ENCODE measurements at places on chromosomes 16 and 17.

- no peak for DNase-seq
Observed at GRCh38 chr17:72763981-72764380, 328.5 kb downstream of the SLC39A11 start.

DNA sequence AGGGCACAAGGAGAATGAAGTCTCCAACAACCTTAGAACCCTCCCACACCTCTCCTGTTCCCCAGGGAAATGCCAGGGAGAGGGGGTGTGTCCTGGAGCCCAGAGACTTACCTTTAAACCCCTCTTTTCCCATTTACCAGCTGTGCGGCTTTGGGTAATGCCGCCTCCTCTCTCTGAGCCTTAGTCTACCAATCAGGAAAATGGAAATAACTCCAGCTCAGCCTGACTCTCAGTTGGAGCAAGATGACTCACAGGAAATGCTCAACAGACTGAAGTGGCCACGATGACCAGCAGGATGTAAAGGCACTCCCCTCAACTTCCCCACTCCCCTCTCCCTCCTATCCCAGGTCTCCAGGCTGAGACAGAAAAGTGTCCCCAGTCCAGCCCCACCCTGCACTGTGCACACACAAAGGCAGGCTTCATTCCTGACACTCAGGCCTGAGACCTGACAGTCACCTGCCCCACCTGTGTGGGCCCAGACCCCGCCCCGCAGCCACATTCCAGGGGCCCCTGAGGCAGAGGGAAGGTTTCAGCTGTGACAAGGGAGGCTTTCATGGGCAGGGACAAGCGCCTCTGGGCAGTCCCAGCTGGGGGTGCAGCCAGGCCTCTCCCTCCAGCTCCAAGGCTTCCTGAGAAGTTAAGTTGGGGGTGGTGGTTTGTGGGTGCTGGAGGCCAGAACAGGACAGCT is 3.0 kb upstream of the KRT15 start:
- DNase-seq = peak; percentile 77

DNA sequence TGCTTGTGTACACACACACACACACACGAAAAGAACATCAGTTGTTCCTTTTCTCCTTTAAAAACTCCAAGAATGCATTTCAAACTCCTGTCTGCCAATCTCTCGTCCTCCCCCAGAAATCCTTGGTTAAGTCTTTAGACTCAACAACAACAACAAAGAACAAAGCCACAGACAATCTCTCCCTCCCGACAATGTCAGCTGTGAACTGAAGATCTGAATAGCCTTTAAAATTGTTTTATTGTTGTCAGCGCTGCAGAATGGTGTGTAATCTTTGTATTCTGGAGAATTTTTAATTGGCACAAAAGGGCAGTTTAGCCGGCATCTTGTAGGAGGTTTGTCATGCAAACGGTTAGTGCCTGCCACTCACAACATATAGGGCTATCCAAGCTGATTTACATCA is 219.5 kb downstream of the MSI2 start:
- no peak for DNase-seq

- no peak for DNase-seq
Observed at GRCh38 chr17:64200080-64201032, 62.7 kb downstream of the TEX2 start.

- DNase-seq = no peak
Observed at GRCh38 chr16:73202161-73202729, 154.3 kb upstream of the ZFHX3 start.

DNA sequence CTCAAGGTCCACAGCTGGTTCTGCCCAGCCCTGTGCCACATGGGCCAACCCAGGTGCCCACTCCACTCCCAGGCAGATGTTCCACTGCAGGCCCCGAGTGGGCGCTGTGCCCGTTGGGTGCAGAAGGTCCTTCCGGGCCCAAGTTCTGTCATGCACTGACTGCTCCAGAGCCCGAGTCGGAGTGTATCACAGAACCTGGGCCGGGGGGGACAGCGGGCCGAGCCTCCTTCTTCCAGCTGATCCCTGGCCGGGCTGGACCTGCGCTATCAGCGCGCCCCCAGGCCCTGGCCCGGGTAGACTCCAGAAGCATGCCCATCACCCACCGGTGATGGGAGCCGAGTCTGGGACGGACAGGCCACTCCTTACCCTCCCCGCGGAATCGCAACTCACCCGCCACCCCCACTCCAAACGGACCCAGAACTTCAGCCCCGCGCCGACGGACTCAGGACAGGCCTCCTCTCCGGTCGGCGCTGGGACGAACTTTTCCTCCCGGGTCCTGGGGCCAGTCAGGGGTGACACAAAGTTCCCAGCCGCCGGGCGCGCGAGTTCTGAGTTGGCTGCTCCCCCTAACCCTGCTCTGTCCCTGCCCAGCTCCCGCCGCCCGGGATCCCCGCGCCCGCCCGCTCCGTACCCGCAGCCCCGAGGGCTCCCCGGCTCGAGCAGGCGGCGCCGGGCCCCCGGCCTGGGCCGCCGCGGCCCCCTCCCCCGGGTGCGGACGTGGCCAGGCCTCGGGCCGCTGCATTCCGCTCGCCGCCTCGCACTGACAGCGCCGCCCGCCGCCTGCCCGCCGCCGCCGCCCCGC is at the start of gene COPZ2:
Gene COPZ2, minus strand, starts transcription at position 762 of the 802 bp plus-strand sequence. Its CDS starts 20 bp downstream, at position 742.
- no peak for DNase-seq

GRCh38 chr17:31393749-31394146 is 2.3 kb downstream of the RAB11FIP4 start:
- no peak for DNase-seq

GRCh38 chr17:75341784-75342486 is 52.7 kb upstream of the SLC25A19 start:
- no peak for DNase-seq

DNA sequence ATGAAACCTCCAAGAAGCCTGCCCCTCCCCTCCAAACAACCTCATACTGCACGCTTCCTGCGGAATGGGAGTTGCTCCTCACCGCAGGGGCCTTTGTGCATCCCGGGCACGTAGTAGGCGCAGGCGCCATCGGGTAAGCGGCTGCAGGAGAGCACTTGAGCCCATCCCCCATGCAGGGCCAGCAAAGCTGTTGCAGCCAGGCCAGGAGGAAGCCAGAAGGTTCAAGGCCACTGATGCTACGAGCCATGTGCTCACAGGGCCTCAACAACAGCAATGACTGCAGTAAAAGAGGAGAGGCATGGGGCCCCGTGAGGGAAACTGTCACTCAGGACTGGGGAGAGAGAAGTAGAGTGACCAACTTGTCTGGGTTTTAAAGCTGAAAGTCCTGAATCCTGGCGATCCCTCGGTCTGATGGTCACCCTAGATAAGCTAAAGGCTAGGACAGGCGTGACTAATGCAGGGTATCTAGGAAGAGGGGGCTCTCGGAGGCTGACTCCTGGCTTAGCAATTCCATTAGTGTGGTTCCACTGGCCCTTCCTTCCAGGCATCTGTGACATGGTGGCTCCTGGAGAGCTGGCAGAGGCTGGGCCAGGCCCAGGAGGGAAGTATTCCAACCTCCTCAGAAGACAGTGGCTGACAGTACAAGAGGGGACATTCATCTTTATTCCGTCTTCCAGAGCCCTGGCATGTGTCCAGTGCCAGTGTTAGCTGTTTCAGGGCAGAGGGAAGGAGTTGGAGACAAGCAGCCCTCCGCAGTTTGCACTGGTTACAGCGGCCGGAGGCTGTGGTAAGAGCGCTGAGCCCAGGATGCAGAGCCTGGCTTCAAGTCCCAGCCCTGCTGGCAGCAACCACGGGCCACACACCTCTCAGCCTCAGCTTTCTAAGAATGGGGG is 20.8 kb downstream of the GOSR2 start:
- DNase-seq = no peak

- no peak for DNase-seq
Observed at GRCh38 chr17:5416901-5417300, 2.6 kb downstream of the NUP88 start.

DNA sequence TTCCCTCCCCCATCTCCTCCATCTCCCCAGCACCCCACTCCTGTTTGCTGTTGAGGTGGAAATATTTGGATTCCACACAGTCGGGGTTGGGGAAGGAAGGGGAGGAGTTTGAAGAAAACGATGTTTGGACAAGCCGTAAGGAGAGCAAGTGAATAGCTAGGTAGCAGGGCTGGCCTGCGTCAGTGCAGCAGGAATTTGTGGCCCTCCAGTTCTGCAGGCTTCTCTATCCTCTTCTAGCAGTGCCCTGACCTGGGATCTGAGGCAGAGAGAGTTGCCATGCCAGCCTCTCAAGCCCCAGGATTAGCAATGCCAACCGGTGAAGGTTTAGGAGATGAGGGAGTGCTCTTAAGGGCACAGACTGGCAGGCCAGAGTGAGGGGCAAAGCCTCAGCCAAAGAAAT is 12.5 kb downstream of the TLCD2 start:
- no peak for DNase-seq
